Activated T-helper 1 cell treated with anti-CD3 and anti-CD28 coated beads, Interleukin-12 subunit alpha, Interleukin-12 subunit beta, Interleukin-2, Interleukin-4 antibody, amounts not matched to agents 30 ng/mL and 10 ng/mL and 1 ng/mL, durations not matched to agents 14 hours and 24 hours and 36 hours (primary cell): ENCODE measurements at places on chromosomes 2 and 18. TPM values are rescaled to one million over a fixed set of nuclear protein-coding genes. Genes with fewer than 3 reads are reported as not detected.

GKN2 gene
- not detected in 2 replicates for total RNA-seq

DNA sequence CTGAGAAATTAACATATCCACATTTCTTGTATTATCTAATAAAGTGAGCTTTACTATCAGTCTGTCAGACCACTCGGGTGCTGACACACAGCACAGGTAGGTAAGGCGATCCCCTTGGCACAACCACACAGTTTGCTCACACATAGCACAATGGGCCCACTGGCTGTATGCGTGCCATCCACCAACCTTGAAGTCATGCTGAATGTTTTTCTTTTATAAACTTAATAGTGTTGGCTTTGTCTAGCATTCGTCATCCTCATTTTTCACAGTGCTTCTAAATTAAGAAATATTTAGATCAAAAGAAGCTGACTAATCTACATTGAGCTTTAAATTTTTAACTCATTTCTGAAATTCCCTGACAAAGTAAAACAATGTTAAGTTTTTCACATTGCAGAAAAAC is 50.0 kb upstream of the PAPOLG start:
- H3K4me3 ChIP-seq = no peak overlapping the region
- no peaks in the 10 kb centered on the region for H3K4me1 ChIP-seq
- peaks cover 3% of the 10 kb centered on the region for H3K27me3 ChIP-seq
- H3K36me3 ChIP-seq = no peaks in the 10 kb centered on the region

- no peak for DNase-seq
- no peak overlapping the region for H3K27ac ChIP-seq
- no peaks in the 10 kb centered on the region for H3K4me1 ChIP-seq
- no peak overlapping the region for H3K4me3 ChIP-seq
- no peaks in the 10 kb centered on the region for H3K36me3 ChIP-seq
- H3K27me3 ChIP-seq = no peaks in the 10 kb centered on the region
These were observed 118.9 kb downstream of the PXDN start for GRCh38 chr2:1625281-1626001.

C2orf92 gene
- total RNA-seq = 16.1 and 17.2 TPM in 2 replicates

DNA sequence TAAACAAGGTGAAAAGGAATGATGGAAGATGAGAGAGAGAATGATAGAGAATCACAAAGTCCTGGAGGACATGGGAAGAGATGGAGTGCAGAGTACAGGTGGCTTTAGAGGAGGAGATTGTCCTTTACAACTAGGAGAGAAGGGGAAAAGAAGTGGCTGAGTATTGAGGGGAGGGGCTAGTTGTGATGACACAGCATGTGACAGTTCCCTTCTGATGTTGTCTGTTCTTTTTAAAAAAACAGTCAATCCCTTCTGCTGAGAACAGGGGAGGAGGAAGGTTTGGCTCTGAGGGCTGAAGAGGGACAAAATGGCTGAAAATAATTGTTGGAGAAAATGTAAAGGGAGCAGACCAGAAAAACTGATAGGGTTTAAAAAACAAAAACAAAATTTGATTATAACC is 44.0 kb downstream of the STEAP3 start:
- H3K4me1 ChIP-seq = no peaks in the 10 kb centered on the region
- H3K36me3 ChIP-seq = no peaks in the 10 kb centered on the region
- H3K4me3 ChIP-seq = no peak overlapping the region
- DNase-seq = no peak
- peaks cover 8% of the 10 kb centered on the region for H3K27me3 ChIP-seq
